Activated CD4-positive, alpha-beta memory T cell treated with anti-CD3 and anti-CD28 coated beads, Interleukin-2, amount 10 ng/mL, durations not matched to agents 7 days and 5 days (primary cell): ENCODE measurements at places on chromosomes 5 and 9. TPM values are rescaled to one million over a fixed set of nuclear protein-coding genes. Genes with fewer than 3 reads are reported as not detected.

The WDR31 gene
- total RNA-seq, result 0.85 TPM

The SPRY4 gene
- total RNA-seq, result 0.86 TPM

The FOXD4L6 gene
- total RNA-seq, result not detected

The AK6 gene
- total RNA-seq, result 30.9 TPM

GRCh38 chr5:56900858-56901578 lies 8.4 kb upstream of the SETD9 start:
- no peak overlapping the region for H3K4me3 ChIP-seq
- peaks cover 9% of the 10 kb centered on the region for H3K27me3 ChIP-seq
- H3K36me3 ChIP-seq, result peaks cover 12% of the 10 kb centered on the region
- no peaks in the 10 kb centered on the region for H3K4me1 ChIP-seq
- no peak overlapping the region for H3K27ac ChIP-seq

DNA sequence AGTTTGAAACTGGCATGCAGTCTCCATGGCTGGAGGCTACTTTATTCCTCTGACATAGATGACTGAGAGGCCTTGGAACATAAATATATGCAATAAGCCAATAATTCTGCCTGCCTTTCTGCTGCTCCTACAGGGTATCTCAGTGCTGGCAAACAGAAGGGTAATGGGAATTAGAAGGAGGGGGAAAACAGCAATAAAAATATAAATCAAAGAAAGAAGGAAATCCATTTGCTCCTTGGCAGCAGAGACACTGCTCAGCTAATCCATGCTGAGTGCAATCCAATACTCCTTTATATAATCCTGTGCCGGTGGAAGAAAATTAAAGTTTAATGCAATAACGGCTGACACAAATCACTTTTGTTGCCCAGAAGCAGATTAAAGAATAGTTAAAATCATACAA lies 478.9 kb downstream of the SPATA31D1 start:
- H3K4me1 ChIP-seq, result no peaks in the 10 kb centered on the region
- no peak overlapping the region for H3K4me3 ChIP-seq
- no peak overlapping the region for H3K27ac ChIP-seq
- DNase-seq, result no peak
- no peaks in the 10 kb centered on the region for H3K27me3 ChIP-seq

DNA sequence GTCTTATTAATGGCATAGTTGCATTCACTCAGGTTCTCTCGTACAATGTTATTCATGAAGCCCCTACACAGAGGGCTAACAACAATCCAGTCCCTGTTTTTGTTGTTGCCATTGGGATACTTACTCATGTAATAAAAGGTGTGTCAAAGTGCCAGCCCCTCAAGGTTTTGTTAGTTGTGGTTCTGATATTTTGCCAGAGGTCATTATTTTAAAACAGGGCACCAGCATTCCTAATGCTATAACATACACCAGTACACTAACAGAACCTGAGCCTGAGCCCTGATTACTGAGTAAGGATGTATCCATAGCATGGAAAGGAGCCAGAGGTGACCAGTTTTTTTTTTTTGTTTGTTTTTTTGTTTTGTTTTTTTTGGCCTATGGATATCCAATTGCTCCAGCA lies 50.2 kb downstream of the SMC2 start:
- no peak overlapping the region for H3K27ac ChIP-seq
- peaks cover 35% of the 10 kb centered on the region for H3K36me3 ChIP-seq
- no peak for DNase-seq
- no peak overlapping the region for H3K4me3 ChIP-seq

GRCh38 chr5:124655921-124656511 lies 90.4 kb downstream of the ZNF608 start:
- no peak for DNase-seq
- H3K27me3 ChIP-seq, result peaks cover 12% of the 10 kb centered on the region
- H3K4me3 ChIP-seq, result no peak overlapping the region
- H3K27ac ChIP-seq, result no peak overlapping the region
- no peaks in the 10 kb centered on the region for H3K36me3 ChIP-seq
- H3K4me1 ChIP-seq, result peaks cover 4% of the 10 kb centered on the region

- H3K27me3 ChIP-seq, result no peaks in the 10 kb centered on the region
- H3K4me1 ChIP-seq, result no peaks in the 10 kb centered on the region
- no peak overlapping the region for H3K27ac ChIP-seq
Measured at GRCh38 chr9:11559001-11559776, 946.4 kb upstream of the PTPRD start.

DNA sequence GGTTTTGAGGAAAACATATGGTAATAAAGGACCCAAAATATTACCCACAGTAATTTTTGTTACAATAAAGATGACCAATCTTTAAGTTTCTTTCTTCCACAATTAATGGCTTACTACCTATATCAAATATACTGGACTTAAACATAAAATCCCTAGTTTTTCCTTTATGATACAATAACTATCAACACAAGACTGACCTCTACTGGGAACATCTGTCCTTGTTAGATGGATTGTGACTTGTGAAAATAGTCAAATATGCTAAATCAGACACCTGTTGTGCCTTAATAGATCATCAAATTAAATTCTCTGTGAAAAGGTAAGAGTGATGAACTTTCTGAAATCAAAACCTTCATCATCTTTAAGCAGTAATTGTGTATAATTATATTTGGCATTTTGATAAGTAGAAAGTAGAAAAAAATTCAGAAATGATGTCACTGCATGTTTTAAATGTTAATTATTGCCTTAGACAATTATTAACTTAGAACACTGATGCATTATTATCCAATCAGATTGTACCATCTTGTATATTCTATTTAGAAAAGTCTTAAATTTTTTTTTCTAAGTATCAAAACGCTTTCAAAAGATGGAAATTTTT lies 113.6 kb downstream of the DEPDC1B start:
- peaks cover 3% of the 10 kb centered on the region for H3K36me3 ChIP-seq
- DNase-seq, result no peak
- H3K4me1 ChIP-seq, result no peaks in the 10 kb centered on the region
- no peak overlapping the region for H3K27ac ChIP-seq
- H3K4me3 ChIP-seq, result no peak overlapping the region
- H3K27me3 ChIP-seq, result no peaks in the 10 kb centered on the region
